ENCODE measurements at places on chromosomes 3 and 15. TPM values are rescaled to one million over a fixed set of nuclear protein-coding genes. Genes with fewer than 3 reads are reported as not detected.

DNA sequence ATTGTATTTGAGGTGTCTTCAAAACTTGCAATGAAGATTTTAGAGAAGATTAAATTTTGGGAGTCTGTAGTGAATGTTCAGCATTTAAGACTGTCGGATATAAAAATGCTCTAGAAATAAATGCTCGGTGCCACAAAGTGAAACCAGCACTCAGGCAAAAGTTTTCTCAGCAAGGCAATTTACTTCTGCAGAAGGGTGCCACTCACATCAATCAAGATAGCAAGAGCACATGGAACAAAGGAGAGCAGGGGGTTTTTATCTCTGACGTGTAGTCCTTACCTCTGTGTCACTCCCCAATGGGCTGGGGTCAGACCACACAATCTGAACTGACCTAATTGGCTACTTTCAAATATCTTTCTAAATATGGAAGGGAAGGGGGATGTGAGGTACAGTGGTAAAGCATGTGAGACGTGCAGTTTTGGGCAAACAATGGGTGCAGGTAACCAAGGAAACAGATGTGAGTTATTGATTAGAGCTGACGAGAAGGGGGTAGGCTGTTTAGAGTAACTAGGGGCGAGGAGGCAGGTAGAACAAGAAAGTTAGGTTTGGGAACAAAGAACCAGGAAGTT lies 23.4 kb upstream of the FXR1 start:
- DNase-seq, result no peak

GRCh38 chr3:119194237-119195150 lies 21.1 kb downstream of the UPK1B start:
- no peak for DNase-seq

Gene MEGF11
- total RNA-seq, result not detected

DNA sequence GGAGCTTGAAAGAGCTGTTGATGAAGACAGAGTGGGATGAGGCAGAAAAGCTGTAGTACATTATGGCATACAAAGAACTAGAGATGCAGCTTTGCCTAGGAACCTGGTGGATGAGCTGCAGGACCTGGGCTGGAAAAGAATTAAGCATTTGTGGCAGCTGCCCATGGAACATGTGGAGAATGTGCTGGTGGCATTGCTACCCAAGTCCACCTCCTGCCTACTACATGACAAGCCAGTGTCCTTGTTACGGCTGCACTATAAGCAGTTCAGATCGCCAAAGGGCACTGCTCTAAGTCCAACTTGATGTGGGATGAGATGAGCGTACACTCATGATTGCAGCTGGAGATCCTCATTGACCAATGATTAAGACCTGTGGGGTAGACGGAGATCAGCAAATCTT lies 81.1 kb upstream of the ADPGK start:
- DNase-seq, result no peak

GRCh38 chr15:70504988-70505387 lies 258.4 kb downstream of the UACA start:
- DNase-seq, result no peak

DNA sequence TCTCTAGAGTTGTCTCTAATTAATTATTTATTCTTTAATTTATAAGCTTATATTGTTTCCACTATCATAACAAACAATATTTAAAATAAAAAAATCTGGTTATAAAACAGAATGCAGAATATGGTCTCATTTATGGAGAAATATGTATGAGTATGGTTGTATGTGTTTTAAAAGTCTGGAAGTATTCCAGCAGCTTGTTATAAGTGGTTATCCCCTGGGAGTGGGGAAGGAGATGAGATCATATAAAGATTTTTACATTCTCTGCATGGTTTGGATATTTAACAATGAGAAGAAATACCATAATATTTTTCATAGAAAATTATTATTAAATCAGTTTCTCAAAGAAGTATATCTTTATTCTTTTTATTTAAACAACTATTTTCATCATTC lies 135.4 kb upstream of the MB21D2 start:
- DNase-seq, result no peak

Gene RASGRP1
- not detected for total RNA-seq

Gene LSM3
- 22.7 TPM for total RNA-seq

DNA sequence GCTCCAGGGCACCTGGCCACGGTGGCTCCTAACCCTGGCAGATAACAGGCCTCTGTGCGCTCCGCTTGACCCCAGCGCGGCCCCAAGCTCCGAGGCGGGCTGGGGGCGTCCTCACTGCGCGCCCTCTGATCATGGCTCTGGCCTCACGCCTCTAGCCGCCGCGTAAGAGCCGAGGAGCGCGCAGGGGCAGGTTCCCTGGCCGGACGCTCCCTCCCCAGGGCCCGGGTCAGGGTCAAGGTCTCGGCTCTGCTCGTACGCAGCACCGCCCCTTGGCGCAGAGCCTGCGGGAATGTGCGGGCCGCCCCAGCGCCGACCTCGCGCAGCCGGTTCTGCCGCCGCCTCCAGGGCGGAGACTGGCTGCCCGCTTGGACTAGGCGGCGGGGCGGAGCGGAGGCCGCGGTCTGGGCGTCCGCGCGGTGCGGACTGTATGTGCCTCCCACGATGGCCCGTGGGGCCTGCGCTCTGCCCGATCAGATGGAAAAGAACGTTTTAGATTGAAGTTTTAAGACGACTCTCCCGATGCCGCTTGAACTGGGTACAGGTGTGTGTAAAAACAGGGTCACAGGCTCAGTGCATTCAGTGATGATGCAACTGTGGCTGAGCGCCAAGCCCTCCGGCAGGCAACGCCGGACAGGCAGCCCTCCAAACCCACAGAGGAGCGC lies 40.8 kb downstream of the CHST14 start:
- peak; percentile 11 for DNase-seq

DNA sequence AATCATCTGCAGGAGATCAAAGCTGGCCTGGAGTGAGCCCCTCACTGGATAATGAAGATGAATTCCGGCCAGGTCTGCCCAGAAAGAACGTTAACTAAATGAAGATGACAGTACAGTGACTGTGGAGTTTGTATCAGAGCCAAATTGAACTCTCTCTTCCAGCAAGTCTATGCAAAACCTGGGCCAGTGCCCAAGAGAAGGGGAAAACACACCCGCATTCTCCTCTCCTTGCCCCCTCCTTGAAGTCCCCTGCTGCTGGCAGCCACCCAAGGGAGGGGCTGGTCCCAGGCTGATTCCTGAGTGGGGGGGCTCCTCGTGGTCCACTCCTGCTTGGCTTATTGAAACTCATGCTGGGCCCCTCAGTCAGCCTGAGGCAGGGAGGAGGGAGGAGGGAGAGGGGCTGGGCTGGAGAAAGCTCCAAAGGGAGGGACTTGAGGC lies 155.7 kb downstream of the RAB11A start:
- no peak for DNase-seq

DNA sequence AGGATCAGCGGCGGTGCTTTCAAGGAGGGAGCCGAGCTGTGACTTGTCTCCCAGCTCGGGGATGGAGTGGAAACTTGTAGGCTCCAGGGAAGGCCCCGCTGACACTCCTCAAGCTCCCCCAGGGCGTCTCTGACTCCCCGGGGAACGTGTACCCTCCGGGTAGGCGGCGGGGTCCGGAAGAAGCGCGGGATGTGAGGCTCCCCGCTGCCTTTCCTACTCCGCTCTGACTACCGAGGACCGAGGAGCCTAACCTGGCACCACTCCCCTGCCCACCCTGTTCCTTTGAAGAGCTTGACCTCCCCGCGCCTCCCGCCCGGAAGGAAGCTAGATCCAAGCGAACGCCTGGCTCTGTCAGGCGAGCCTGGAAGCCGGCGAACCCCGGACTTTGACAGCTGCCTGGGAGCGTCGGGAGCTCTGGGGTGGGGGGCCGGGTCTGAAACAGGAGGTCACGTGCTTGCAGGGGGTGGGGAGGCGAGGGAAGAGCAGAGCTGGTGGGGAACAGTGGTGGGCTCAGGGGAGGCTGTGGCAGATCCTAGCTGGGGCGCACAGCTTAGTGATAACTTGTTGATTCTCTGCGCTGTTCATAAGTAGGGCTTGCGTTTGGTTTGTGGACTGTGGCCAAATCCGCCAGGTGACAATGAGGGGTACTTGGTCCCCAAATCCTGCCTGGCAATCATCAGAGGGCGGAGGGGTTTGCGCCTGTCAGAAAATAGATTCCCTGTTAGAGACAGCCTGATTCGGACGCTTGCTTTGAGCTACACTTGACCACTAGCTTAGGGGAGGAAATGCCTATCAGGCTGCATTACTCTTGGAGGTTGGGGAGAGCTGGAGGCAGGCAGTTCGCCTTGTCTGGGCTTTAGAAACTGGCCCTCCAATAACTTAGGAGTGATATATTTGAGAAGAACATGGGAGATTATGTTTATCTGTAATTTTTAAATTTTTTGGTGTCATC lies 1.2 kb downstream of the CLSTN2 start:
- no peak for DNase-seq

DNA sequence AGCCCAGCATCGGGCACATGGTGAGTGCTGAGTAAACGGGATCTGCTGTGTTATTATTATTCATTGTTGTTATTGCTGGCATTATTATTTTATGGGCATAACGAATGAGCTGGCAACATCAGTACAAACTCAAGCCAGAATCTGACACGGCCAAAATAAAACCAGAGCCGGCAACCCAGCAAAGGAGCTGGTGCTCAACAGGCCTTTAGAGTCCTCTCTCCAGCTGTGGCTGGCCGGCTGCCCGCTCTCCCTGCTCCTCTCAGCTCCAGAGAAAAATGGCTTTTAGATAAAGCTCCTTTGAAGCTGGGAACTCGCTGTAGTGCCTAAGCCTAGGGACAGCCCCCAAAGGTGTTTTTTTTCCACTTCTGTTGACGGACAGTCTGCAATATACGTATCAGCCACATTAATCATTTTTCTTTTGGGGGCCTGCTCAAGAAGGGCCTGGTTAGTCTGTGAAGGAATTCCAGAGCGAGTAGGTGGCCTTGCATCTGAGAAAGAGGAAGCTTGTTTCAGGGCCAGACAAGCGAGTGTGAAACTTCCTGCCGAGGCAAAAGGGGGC lies 193.9 kb upstream of the UBE2E1 start:
- peak; percentile 66 for DNase-seq

DNA sequence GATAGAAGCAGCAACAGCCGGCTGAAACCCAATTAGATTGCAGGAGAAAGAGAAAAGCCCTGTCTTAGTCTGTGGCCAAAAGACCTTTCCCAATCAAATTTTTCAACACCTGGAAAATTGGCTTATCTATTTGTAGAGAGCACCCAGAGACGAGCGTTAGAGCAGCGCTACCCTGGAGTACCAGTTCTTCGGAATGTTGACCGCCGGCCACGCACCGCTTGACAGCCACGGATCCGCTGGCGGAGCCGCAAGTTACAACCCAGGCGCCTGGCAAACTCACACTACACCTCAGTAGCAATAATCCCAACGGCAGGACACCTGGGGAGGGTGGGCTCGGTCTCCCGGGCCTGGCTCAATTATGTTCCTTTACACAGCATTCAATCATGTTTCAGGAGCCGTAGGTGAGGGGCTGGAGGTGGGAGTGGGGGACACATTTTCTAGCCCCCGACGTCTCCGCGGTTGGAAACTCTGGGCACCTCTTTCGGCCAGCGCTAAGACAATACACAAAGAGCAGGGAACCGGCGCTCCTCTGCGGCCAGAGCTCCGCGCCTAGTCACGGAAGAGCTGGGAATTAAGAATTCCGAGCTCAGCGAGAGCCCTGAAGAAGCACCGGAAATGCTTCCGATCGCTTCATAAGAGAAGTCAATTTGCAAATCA lies 1.2 kb downstream of the MB21D2 start:
- peak; percentile 64 for DNase-seq

Gene CLEC3B
- 0.40 TPM for total RNA-seq

Measured in LHCN-M2 (cell line).